ENCODE measurements at places on chromosomes 7 and 10. TPM values are rescaled to one million over a fixed set of nuclear protein-coding genes. Genes with fewer than 3 reads are reported as not detected.

Gene ST8SIA6
- total RNA-seq: 2.9 TPM

Gene SHTN1
- 26.1 TPM for total RNA-seq

DNA sequence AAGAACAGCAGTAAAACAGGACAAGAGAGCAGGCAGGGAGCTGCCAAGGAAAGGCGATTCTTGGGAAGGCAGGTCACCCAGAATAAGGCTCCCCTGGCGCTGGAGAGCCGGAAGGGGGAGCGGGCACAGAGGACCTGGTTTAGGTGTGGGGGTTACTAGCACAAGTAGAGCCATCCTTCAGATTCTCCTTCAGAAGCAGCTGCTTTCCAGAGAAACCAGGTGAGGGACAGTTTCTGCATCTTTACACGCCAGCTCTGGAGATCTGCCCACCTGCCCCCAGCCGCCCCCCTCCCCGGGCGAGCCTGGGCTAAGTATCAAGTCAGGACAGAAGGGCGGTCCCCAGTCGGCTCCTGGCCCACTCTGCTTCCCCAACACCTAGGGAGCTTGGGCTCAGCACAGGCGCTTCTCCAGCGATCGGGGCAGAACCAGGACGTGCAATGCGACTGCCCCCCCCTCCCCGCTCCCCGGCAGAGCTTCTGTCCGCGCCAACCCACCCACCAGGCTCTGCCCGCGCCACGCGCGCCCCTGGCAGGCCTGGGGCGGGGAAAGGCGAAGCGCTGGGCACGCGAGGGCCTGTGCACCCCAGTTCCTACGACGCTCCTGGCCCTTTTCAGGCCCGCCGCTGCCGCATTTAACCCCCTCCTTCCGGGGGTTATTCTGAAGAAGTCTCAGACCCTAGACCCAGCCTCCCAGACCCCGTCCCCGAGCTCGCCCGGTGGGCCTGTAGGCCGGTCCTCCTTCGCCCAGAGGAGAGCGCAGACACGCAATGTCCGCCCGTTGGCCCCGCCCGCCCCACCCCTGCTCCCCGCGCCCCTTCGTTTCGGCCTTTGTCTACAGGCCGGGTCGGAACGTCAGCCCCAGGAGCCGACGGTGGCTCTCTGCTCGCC is 4.4 kb upstream of the EN2 start:
- DNase-seq: peak; percentile 66

GRCh38 chr7:6258440-6259182 is 13.8 kb downstream of the CYTH3 start:
- no peak for DNase-seq

GRCh38 chr7:516216-516605 is 3.4 kb downstream of the PDGFA start:
- DNase-seq: no peak

GRCh38 chr10:78432583-78432982 is 398.9 kb downstream of the RPS24 start:
- no peak for DNase-seq

DNA sequence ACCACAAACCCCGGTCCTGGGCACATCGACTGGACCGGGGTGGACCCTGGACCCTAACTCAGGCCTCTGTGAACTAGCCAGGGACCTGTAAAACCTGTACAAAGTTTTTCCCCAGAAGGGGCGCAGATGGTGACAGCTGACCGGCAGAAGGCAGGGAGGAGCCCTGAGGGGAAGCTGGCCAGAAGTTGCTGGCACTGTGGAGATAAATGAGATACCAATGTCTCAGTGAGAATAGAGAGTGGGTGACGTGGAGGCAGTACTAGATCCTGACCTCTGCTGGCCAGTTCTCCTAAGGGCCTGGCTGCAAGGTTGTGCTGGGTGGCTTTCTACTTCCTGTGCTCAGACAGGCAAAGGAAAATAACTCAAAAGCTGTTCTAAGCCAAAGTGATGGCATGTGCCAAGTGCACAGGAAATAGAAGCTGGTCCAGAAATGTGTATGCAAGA is 10.6 kb upstream of the TSPAN14 start:
- peak; percentile 51 for DNase-seq

- DNase-seq: no peak
Observed at GRCh38 chr7:94439893-94440381, 45.2 kb downstream of the COL1A2 start.

DNA sequence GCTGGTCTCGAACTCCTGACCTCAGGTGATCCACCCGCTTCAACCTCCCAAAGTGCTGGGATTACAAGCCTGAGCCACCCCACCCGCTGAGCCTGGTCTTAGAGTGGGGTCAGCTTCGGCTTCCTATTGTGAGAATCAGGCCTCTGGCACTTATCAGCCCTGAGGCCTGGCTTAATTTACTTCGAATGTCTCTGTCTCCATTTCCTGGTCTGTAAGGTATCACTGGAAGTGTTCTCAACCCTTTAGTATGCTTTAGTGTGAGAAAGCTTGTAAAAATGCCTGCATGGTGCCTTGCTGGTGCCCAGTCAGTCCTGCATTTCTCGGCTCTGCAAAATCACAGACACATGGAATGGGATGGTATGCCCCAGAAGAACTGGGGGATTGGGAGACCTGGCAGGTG is 671.4 kb upstream of the GALNT17 start:
- DNase-seq: no peak

GRCh38 chr7:732094-732541 is 5.0 kb upstream of the PRKAR1B start:
- DNase-seq: no peak

Measured in aorta (tissue), 5 donors.